Activated T-cell treated with anti-CD3 and anti-CD28 coated beads, Interleukin-2, amount 50 U/mL, for 24 hours (primary cell): ENCODE measurements at places on chromosomes 2 and 18.

DNA sequence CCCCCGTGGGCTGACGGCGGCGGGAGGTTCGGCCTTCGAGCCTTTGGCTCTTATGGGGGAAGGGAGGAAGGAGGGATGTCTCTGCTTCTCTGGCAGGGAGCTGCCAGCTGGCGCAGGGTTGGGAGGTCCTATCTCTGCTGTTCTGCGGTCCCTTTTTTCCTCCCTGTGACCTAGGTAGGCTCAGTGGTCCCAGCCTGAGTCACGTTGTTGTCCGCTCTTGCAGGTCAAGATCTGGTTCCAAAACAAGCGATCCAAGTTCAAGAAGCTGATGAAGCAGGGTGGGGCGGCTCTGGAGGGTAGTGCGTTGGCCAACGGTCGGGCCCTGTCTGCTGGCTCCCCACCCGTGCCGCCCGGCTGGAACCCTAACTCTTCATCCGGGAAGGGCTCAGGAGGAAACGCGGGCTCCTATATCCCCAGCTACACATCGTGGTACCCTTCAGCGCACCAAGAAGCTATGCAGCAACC, 2.5 kb downstream of the DLX1 start:
- peak; percentile 46 for DNase-seq

- no peak for DNase-seq
Observed at GRCh38 chr18:42412896-42413295, 457.9 kb downstream of the PIK3C3 start.

DNA sequence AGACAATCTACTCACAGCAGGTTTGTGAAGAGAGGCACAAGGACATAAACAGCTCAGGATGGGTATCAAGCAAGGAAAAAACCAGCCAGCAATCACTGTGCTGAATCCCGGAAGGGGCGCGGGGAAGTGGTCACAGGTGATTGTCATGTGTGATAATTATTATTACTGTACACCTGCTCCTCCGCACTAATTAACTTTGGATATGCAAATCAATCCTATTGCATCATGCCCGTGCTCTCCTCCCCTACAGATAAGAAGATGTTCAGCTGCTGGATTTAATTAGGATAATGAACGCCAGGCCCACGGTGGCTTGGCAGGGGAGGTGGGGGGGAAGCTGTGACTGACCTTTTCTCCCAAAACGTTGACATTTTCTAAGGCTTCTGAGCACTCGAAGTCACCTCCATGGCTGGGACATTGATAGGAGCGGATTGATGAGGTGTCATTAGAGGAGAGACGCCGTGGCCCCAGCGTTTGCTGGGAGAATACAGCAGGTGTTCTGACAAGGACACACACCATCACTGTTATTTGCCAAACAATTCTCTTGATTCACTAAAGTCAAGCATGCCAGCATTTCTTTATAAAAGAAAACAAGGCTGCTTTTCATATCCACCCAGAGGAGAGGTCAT, 160.3 kb upstream of the VRK2 start:
- no peak for DNase-seq

DNA sequence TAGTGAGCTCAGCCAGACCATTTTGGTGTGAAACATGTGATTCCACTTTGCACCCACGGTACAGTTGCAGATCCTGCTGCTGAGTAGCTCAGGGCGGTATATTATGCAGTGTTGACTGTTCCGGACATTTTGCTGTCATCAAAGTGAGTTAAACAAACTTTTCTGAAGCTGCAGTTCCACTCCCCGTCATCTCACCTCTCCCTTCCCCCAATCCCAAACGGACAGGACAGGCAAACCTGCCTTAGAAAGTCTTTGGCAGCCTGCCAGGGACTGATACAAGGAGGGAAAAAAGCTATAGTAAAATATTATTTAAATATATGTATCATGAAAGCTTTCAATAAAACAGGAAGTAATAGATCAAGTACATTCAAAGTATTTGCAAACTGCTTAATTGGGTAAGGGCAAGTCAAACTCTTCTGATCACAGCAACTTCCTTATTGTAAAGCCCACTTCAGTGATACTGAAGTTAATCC, 35.5 kb upstream of the SP5 start:
- DNase-seq, result no peak

DNA sequence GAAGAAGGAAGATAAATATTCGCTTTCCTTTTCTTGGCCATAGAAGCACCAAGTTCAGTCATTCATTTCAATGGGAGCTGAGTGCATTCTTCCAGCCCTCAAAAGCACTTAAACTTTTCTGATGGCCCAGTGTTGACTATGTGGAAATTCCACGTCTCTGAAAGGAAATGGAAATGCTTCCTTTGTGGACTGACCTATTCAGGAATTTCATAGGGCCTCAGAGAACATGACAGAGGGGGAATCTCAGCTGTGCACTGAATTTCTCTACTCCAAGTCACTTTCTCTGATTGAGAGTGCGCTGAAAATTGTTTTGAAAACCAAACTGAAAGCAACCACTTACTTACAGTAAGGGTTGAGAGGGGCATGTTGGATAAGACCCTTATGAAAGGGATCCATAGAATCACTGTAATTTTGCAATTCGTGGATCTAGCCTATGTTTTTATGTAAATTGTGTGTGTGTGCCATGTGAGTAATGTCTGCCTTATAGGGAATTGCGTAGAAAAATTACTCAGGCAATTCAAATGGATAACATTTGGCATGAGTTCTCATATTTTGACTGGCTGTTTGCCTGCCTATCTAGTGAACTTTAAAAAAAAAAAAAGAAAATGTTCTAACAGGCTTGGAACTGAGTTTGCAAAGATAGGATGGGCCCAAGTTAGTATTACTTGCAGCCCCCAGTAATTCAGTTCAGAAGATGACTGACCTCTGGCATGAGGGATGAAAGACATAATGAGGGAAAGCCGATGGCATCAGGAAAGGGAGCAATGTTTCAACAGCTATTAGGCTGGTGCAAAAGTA, 437.0 kb downstream of the PTPRM start:
- no peak for DNase-seq

- DNase-seq, result no peak
Observed at GRCh38 chr18:61502472-61502871, 169.2 kb downstream of the CDH20 start.

DNA sequence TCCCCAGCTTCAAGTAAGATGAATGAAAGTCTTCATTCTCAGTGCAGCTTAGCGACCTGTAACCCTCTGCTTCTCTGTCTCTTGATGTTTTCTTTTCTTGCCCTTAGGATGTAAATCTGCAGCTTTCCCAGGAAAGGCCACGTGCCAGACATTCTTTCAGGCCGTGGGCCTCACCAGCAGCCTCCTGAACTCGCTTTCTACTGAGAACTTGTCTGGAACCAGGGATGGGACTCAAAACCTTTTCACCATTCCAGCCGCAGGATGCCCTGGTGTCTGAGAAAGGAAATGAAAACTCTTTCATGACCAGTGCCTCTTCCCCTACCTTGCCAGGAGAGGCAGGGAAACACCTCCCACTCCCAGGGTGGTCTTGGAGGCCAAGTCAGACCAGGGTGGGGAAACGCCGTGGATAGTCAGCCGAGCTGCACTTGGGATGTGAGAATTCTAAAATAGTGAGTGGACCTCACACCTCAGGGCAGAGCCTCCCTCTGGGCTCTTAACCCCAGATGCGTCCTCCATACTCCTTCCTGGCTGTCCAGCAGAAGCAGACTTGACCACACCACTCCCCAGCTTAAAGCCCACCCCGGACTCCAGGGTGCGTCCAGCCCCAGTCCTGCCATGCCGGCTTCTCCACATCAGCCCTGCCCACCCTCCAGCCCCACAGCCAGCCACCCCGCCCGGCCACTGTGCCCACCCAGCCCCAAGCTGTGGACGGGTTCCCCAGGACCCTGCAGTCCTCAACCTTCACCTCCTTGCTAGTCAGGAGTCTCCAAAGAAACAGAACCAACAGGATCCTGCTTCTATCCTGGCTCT, 115.5 kb downstream of the TWIST2 start:
- no peak for DNase-seq
